Left hindlimb (tissue), 1 donor: ENCODE measurements at places on chromosomes 1 and 21.
A peak's percentile ranks its signal among the peaks of the same experiment; 100 is the strongest.

- DNase-seq: no peak
These were observed 39.9 kb upstream of the SMYD2 start for GRCh38 chr1:214241060-214241459.

DNA sequence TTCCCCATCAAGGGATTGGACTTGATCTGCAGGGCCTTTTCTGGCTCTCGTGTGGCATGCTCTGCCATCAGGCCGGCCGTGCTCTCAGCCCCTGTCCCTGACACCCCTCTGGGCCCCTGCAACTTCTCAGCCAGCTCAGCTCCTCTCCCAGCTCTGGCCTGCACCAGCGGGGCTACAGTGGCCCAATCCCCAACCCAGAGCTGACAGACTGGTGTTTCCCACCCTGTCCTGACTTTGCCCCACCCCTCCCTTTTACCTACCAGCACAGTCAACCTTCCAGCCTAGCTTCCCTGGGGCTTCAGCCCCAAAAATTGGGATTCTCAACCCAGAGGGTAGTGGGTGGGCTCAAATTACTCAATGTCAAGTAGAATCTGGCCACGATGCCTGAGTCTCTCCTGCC is 149.3 kb downstream of the SYF2 start:
- DNase-seq: no peak

DNA sequence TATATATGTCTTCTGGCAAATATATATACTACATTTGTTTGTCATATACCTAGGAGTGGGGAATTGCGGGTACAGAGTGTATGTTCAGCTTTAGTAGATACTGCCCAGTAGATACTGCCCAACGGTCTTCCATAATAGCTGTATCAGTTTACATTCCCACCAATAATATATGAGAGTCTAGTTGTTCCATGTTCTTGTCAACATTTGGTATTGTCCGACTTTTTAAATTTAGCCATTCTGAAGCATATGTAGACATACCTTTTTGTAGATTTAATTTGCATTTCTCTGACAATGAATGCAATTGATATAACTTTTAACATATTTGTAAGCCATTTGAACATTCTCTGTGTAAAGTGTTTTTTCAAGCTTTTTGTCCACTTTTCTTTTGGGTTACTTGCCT is 99.0 kb upstream of the HIVEP3 start:
- no peak for DNase-seq

- DNase-seq: no peak
These were observed 11.9 kb downstream of the STX6 start for GRCh38 chr1:181010789-181011188.

DNA sequence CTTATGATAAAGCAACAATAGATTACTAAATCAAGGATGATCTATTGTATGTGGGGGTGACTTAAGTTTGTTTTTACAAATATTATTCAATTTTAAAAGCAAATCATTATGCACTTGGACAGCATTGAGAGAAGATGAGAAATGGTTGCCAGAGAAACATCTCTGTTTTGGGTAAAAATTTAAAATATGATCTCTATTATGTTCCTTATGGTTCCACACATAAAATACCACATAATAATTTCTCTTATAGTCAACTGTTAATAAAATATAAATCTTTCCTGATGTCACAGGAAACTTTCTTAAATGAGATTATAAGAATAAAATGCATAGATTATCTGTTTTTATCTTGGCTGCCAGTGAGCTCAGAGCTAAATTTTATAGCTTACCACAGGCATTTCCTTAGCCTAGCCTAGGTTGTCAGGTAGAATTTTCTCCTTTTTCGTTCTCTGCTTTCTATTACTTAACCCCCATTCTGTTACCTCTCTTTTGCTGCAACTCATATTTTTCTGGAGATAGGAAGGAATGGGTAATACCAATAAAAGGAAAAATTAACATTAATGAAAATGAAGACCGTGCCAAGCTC is 109.7 kb downstream of the TGFB2 start:
- no peak for DNase-seq

GRCh38 chr1:54486907-54487306 is 61.1 kb upstream of the ACOT11 start:
- no peak for DNase-seq

- no peak for DNase-seq
These were observed 94.9 kb upstream of the ADAMTS5 start for GRCh38 chr21:27061770-27062169.

DNA sequence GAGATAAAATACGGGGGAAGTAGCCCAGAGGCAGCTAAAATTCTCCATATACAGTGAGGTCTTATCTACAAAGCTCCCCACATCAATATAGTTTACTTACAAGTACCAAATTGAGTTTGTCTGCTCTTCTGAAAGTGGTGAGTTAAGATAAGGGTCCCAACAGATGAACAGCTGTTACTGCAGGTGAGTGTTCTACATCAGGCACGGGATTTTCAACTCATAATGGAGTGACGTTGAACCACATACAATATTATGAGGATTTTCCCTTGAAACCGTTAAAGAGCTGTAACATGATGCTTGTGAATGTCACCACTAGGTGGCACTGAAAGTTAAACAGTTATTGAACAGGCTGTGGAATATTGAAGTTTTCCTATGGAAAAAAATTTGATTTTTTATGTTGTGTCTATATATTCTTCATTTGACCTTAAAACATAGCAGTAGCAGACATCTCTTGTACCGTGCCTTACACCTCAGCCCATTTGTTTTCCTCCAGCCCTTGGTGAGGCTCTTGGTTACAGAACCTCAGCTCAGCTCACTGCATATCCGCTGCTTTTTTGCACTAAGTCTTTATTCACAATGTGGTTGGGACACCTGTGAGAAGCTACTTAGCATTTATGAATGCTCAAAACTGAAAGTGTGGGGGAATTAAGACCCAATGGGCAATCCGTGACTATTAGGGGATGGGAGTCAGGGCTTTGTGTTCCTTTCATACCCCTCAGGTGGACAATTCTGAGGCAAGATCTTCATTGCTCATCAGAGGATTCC is 23.2 kb downstream of the CD1D start:
- DNase-seq: no peak

- DNase-seq: no peak
These were observed 83.4 kb downstream of the CACHD1 start for GRCh38 chr1:64553285-64553684.

DNA sequence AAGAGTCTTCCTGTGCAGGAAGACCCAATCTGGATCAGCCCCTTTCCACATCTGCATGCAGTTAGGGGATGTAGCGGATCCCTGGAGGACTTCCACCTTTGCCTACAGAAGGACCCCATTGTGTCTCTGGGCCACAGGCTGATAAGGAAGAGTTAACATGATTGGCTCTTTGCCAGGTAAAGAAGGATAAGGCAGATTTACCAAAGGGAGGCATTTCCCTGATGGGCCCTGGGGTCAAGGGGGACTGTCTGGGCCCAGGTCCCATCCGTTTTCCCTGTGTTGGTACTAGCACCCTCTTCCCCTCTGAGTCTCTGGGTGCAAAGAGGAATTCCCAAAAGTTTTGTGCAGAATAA is 29.1 kb downstream of the SLC26A9 start:
- DNase-seq: no peak

GRCh38 chr1:17143760-17144159 is 24.5 kb upstream of the PADI2 start:
- DNase-seq: no peak

- no peak for DNase-seq
These were observed 14.3 kb upstream of the DNAJC28 start for GRCh38 chr21:33505833-33506232.

GRCh38 chr1:192933744-192934143 is 124.9 kb downstream of the RGS2 start:
- no peak for DNase-seq

GRCh38 chr21:45260191-45260825 is 27.4 kb downstream of the POFUT2 start:
- DNase-seq: no peak

GRCh38 chr1:75542818-75543570 is 67.9 kb downstream of the SLC44A5 start:
- DNase-seq: no peak

DNA sequence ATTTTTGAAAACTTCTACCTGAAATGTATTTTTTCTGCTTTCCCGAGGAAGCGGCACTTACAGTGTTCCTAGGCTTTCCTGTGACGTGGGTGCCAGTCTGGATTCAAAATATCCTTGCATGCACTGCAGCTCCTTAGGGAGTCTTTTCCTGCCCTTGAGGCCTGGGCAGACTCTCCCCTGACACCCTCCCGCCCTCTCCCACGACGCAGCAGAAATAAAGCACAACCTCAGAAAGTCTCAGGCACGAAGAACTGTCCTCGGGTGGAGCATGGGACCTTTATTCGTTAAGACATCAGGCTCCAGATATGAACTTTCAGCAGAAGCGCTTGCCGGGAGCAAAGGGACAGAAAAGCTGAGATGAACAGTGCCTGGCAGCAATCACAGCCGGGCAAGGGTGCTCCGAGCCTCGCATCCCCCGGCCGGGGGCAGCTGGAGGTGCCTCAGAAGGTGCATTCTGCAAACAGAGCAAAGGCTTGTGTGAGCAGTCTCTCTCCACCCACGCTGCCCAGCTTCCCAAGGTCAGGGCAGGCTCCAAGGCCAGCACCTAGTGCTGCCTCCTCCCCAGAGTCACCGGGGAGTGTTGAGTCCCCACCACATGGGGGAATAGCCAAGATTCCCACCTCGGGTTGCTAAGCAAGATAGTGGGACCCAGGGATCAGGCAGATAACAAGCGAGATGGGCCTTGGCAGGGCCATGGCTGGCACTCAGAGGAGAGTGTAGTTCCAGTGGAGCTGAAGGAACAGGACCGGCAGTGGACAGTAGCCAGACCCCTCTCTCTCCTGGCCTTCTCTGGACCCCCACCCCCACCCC is 3.2 kb downstream of the TFF3 start:
- DNase-seq: no peak

DNA sequence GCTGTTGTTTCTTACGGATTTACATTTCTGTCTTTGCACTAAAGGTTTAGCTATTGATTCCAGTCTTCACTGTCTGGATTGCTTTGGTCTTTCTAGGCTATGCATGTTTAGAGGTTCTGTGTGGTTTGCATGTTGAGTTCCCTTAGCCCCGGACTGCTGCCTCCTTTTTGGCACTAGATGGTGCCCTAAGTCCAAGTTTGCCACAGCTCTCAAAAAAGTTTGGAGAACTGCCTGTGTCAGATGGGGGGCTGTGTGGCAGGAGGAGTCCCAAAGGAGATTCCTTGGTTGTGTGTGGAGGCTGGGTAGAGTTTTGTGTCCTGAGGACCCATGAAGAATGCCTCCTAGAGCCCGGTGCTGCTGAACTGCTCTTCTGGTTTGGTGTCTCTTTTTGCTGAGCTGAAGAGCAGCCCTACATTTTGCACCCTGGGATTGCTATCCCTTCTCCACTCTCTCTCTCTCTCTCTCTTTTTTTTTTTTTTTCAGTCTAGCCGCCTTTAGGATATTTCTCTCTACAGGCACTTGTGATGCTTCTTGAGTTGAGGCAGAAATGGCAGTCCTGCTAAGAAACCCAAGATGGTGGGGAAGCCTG is 74.4 kb downstream of the PTGS2 start:
- DNase-seq: peak; percentile 34

DNA sequence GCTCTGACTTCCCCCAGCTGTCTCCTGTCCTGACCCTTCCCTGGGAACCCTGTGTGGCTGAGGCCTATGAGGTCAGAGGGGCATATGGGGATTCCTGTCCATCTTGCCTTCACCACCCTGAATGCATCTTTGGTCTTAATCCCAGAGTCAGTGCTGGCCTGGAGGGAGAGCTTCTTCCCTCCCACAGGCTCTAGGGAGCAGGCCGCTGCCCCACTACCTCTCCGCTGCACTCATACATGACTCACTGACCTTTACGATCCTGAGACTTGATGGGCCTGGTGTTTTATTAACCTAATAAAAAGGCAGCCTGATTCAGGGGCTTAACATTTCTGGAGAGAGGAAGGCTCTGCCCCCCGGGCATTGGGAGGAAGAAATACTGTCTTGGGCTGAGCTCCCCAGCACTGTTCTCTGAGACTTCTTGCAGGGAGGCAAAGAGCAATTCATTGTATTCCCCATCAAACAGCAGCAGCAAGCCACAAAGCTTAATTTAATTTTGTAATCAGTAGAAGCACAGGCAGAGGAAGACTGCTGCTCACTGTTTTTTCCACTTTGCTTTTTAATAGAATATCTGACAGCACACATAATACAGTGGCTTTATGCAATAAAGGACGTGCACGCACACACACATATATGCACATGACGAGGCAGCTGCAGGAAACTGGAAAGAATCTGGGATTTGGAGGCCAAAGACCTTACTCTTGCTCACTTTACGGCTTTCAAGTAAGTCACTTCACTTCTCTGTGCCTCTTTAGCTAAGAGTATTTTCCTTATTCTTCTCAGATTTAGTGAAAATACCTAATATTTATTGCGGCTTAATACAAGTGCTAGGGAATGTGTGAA is 89.2 kb upstream of the GRIK3 start:
- DNase-seq: no peak

DNA sequence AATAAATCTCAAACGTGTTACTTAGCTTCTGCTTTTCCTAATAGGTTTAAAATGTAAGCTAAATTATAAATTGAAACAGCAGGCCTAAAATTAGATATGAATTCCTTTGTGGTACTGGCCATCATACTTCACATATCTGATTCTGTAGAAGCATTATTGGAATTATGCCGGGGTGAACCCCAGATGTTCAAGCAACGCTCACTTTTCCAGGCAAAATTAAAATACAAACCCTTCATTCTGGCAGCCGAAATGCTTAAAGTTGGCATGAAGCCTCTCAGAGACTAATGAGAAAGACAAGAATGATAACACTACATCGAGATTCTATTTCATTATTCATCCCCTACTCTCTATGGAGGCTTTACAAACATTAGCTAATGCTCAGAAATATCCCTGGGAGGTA is 1352.7 kb upstream of the ADGRL2 start:
- no peak for DNase-seq

GRCh38 chr1:165075725-165076370 is 280.7 kb downstream of the LMX1A start:
- DNase-seq: no peak

- peak; percentile 69 for DNase-seq
These were observed 2.2 kb downstream of the SPATA6 start for GRCh38 chr1:48469616-48470480.

- DNase-seq: peak; percentile 55
These were observed 36.2 kb upstream of the KCNA10 start for GRCh38 chr1:110554871-110555801.

DNA sequence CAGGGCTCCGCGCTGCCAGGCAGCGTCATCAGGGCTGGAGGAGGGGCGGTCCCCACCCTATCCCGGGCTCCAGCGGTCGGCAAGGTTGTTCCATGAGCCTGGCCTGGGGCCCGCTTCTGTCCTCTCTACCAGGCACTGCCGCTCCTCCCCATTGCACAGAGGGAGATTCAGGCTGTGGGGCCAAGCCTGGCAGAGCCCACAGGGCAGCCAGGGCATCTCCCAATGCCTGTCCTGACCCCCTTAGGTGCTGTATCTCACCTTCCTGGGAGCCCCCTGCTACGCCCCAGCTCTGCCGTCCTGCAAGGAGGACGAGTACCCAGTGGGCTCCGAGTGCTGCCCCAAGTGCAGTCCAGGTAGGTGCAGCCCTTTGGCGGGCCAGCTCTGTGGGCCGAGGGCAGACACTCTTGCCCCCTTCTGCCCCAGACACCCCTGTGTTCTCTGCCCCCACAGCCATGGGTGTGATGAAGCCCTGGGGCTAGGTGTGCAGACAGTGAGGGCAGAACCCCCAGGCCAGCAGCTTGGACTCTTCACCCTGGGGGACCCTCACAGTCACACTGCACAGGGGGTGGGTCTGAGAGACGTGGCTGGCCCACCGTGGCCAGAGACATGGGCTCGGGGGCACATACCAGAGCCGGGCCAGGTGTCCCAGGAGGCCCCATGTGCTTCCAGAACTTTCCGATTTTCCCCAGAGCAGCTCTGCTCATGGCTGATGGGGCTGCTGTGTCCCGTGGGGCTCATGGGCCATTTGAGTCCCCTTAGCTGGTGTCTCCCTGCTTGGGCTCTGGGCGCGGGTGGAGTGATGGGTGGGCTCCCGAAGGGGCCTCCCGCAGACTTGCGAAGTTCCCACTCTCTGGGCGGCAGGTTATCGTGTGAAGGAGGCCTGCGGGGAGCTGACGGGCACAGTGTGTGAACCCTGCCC is 1.6 kb downstream of the TNFRSF14 start:
- no peak for DNase-seq
